ENCODE measurements at places on chromosomes 12 and 14. TPM values are rescaled to one million over a fixed set of nuclear protein-coding genes. Genes with fewer than 3 reads are reported as not detected.

CLEC6A gene
- not detected for total RNA-seq

ANG gene
- 5.3 TPM for total RNA-seq

AREL1 gene
- 30.1 TPM for total RNA-seq

MYF5 gene
- total RNA-seq, result not detected

POP5 gene
- total RNA-seq, result 63.3 TPM

NELL2 gene
- total RNA-seq, result 0.55 TPM

TMEM233 gene
- 0.12 TPM for total RNA-seq

AGAP2 gene
- total RNA-seq, result 0.87 TPM

ZDHHC22 gene
- total RNA-seq, result not detected

C12orf56 gene
- 3.3 TPM for total RNA-seq

ACTR10 gene
- 43.9 TPM for total RNA-seq

IL23A gene
- total RNA-seq, result not detected

EFS gene
- 5.5 TPM for total RNA-seq

MANSC4 gene
- total RNA-seq, result not detected

PMCH gene
- total RNA-seq, result not detected

CLEC4D gene
- not detected for total RNA-seq

PLA2G1B gene
- total RNA-seq, result not detected

ENDOU gene
- under 0.01 TPM for total RNA-seq

TXNRD1 gene
- 863 TPM for total RNA-seq

TNS2 gene
- 30.5 TPM for total RNA-seq

MYH6 gene
- total RNA-seq, result not detected

C12orf54 gene
- total RNA-seq, result not detected

KIF5A gene
- total RNA-seq, result 0.50 TPM

ZNF891 gene
- total RNA-seq, result 1.00 TPM

TGM1 gene
- 0.55 TPM for total RNA-seq

SOX5 gene
- 18.2 TPM for total RNA-seq

HOXC4 gene
- total RNA-seq, result not detected

ACSM4 gene
- total RNA-seq, result not detected

RPGRIP1 gene
- total RNA-seq, result not detected

TAS2R50 gene
- total RNA-seq, result 3.5 TPM

LHX5 gene
- not detected for total RNA-seq

RIPK3 gene
- 0.50 TPM for total RNA-seq
